ENCODE measurements at places on chromosomes 6 and 20.

DNA sequence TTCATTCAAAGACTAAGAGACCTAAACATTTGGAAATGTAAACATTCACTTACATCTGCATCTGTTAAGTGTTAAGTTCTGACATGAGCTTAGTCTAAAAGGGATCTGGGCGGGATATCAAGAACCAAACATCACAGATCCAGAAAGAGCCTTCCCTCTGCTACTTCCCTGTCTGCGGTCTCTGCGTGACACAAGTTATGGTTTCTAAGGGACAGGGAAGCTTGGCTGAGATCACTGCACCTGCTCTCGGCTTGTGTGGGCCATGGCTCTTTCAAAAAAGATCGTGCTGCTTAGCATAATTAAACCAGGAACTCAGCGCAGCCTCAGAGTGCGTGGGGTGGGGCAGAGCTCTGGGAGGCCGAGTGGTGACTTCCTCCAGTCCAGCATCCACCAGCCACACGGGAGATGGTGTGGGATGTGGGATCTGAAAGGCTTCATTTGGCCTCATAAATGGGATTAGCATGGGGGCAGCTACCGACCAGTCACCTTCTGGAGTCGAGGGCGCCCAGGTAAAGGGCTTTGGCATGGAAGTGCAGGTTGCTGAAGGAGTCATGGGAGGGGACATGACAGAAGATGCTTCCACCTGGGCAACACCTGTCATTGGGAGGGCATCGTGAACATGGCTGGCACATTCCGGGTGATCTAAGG is 16.7 kb upstream of the RAMACL start:
- no peak for DNase-seq

DNA sequence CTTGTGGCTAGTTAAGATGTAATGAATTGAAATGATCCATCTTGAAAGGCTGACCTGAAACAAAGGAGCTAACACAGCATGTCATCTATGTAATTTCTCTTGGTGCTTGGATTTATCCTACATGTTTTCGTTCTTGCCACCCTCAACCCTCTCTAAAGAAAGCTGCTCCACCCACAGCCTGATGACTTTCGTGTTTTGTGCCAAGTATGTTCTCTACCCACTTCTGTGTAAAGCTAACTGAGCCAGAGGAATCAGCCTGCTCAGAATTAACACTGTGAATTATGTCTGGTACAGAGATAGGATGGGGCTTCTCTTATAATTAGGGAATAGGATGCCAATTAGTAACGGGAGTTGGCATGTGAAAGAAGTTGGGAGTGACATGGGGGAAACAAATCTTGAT is 67.9 kb upstream of the MLIP start:
- DNase-seq, result no peak

DNA sequence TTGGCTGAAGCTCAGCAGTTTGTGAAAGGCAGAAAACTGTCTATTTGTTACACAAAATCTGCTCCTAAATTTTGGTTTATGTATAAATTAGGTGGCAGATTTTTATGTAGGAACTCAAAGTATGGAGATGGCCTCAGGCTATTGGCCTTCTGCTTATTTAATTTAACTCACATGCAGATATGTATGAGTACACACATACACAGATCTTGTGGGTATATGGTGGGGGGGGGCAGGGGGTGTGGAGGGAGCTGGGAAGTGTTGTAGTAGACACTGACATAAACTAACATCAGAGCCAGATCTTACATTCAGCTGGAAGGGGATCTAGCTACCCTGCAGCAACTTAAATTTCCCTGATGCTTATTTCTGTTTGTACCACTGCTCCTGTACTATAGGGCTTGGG is 170.8 kb downstream of the EPM2A start:
- no peak for DNase-seq

- DNase-seq, result no peak
These were observed 17.7 kb upstream of the STX16 start for GRCh38 chr20:58633161-58634053.

- DNase-seq, result no peak
These were observed 19.8 kb downstream of the SIRPD start for GRCh38 chr20:1537731-1538058.

GRCh38 chr6:143555071-143555492 is 43.6 kb upstream of the FUCA2 start:
- DNase-seq, result no peak

DNA sequence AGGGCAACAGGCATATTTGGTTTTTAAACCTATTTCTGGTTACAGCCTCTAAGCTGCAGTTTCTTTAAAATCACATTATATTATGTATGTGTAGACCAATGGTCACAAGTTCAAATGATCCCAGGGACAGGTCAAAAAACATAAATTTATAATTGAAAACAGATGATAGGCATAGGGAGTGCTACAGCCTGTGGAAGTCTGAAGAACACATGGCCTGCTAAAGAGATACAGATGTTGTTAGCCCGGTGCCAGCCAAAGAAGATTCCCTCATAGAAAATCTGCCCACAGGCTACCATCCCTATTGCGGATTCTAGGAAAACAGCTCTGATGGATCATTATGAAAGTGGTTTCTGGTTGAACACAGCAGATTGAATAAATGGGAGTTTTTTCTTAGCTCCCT is 65.3 kb downstream of the NRSN1 start:
- no peak for DNase-seq

- DNase-seq, result no peak
These were observed 39.9 kb downstream of the SLC22A3 start for GRCh38 chr6:160387916-160388643.

- DNase-seq, result no peak
These were observed 93.9 kb upstream of the HS3ST5 start for GRCh38 chr6:114436691-114437090.

GRCh38 chr20:43243672-43244269 is 54.1 kb upstream of the PTPRT start:
- peak; percentile 30 for DNase-seq

DNA sequence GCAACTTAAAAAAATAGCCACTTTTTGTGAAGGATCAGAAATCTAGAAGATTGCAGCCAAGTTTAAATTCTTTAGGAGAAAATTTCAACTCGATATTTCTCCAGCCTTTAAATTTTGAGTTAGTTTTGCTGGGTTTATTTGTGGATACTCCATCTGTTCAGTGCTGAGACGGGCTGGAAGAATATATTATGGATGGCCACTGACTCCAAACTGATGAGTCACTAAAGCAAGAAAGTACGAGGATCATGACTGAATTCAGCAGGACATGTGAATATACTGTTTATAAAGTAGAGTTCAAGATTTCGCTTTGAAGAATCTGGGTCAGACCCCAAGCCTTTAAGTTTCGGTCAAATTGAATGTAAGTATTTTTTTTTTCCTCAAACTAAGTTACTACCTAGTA is 199.5 kb downstream of the ADGRB3 start:
- no peak for DNase-seq

DNA sequence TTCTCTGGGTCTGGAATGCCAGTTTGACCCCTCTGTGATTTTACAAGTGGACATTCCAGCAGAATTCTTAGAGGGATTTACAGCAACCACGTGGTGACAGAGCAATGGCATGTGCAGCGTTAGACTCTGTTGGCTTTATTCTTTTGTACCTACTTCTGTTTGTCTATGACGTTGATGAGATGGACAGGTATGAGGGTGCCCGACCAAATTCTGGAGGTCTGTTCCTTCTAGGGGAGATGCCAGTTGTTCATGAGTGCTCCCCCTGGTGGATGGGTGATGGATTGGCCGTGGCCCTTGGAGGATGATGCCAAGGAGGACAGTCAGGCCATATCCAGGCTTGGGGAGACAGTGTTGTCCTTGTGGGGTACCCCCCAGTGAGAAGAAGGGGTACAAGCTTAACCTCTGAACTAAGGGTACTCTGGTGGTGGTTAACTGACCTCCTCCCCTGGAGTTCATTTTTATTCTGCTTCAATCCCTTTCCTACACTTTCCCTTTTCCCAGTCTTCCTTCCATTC is 198.6 kb downstream of the DTNBP1 start:
- DNase-seq, result no peak

DNA sequence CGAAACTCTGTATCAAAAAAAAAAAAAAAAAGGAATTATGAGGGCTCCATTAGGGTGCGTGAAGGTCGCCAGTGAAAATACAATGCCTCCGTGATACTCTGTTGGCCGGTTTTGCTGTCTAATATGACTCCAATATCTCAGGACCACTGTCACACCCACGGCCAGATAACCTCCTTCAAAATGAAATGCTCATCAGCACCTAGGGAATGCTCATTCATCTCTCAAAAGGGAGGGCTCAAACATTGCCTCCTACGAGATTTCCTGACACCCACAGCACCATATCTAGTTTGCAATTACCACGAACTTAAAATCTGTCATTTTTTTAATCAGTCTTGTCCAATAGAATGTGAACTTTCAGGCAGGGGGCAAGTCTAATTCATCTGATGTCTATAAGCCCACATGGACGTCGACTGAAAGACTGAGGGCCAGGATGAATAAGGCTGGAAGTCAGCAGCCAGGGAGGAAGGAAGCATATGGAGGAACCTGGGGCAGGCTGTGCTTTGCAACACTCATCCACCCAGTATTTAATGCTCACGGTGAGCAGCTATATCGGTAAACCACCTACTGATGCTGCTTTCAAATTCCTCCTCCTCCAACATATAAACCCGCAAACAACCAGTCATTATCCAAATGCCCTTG is 42.8 kb downstream of the MAP3K5 start:
- no peak for DNase-seq

GRCh38 chr6:47334334-47334733 is 24.6 kb upstream of the TNFRSF21 start:
- no peak for DNase-seq

DNA sequence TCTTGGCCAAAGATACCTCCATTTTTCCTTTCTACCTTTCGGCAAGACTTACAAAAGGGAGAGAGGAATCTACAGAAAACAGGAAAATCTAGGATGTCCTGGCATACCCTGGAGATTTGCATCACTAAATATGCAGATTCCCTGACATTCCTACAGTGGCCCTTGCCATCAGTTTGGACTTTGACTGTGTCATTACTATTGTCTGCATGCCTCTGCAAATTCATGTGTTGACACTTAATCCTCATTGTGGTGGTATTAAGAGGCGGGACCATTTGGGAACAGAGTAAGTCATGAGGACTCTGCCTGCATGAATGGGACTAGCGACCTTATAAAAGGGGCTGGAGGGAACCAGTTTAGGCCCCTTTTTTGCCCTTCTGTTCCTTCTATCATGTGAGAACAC is 50.5 kb upstream of the DTNBP1 start:
- DNase-seq, result no peak

GRCh38 chr20:36971103-36971502 is 19.6 kb upstream of the SAMHD1 start:
- no peak for DNase-seq

GRCh38 chr6:160766989-160767646 is 65.1 kb downstream of the PLG start:
- peak; percentile 7 for DNase-seq

DNA sequence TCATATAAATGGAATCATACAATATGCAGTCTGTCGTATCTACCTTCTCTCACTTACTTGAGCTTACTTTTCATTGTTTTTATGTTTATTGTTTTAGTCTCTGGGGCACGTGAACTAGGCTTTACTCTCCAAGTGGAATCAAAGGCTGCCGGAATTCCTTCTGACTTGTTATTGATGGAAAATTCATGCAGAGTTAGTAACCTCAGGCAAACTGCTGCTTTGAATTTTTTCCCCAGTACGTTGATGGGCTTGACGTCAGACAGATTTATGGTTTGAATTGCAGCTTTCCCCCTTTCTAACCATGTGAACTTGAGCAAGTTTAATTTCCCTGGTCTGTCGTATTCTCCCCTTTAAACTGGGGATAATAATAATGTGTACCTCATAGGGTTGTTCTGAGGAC is 68.6 kb downstream of the ZDHHC14 start:
- DNase-seq, result no peak

DNA sequence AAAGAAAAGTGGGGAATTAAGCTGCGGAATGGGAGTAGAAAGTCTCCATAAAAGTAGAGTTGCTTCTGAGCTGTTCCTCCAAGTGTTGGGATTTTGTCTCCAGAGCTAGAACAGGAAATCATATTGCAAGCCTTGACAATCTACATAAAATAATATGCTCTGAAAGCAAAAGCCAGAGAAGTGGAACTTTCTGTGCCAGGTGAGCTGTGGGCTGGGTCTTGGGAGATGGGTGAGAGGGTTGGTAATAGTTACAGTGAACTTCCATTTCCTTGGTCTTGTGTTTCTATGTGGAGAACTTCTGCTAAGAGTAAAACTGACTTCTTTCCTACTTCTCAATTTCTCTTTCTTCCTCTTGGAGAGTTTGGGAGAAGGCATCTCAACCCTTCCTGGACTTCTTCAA is 6.3 kb upstream of the HMGN4 start:
- no peak for DNase-seq

DNA sequence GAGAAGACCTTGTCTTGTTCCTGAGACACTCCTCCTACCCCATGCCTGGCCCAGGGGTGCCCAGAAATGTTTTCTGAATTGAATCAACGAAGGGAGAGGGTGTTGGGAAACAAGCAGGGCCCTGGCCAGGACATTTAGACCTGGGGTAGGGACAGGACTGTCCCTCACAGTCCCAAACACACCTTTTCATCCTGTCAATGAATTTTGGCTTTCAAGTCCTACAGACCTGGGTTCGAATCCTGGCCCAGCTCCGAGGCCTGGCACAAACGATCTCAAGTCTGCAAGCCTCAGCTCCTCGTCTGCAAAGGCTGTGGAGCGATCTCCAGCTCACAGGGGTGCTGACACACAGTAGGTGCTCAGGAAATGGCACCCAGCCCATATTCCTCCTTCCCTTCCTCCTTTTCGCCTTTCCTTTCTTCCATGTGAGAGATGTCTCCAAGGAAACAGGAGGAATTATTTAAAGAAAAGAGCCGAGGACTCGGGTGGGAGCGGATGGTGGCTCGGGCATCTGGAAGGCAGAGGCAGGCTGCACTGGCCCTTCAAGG is 7.3 kb upstream of the DLGAP4 start:
- DNase-seq, result no peak

DNA sequence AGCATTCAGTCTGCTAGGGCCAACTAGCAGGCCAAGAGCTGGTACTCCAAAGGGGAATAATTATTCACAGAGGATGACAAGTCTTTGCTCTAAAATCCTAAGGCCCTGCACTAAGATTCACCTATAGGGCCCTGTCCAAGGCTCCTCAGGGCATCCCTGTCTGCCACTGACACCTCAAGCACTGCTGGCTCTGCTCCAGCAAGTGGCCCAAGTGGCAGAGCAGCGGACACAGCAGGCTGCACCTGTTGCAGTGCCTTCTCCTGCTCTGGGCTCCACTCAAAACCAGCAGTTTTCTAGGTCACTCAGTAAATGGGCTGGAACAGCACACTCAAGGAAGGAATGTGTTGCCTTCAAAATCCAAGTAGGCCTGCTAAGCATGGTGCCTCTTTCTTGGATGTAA is 36.4 kb upstream of the SMOC2 start:
- no peak for DNase-seq

- no peak for DNase-seq
These were observed 59.6 kb downstream of the PRDM1 start for GRCh38 chr6:106145741-106146227.
